Stimulated activated CD4-positive, alpha-beta T cell treated with anti-CD3 and anti-CD28 coated beads, Interleukin-4, amount 100 ng/mL, for 24 hours (primary cell): ENCODE measurements at places on chromosomes 3 and 15.

- no peak for DNase-seq
These were observed 284.1 kb upstream of the NR2E3 start for GRCh38 chr15:71526060-71526820.

GRCh38 chr15:36301947-36302346 lies 277.5 kb upstream of the CDIN1 start:
- DNase-seq = no peak

DNA sequence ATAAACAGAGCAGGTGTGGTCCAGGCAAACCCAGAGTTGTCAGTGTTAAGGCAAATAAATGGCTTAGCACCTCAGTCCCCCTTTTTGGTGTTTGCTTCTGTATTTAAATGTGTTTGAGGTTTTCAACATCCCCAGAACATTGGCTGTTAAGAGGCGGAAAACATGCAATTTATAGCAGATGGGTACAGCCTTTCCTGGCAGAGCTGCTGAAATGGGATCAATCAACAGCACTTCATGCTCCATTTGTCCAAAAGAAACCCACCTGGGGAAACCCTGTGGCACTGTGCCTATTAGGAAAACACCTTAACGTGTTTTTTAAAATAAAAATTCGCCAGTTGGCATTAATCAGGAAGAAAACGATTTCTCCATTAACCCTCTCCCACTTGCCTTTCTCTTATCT lies 135.4 kb downstream of the MCTP2 start:
- no peak for DNase-seq

DNA sequence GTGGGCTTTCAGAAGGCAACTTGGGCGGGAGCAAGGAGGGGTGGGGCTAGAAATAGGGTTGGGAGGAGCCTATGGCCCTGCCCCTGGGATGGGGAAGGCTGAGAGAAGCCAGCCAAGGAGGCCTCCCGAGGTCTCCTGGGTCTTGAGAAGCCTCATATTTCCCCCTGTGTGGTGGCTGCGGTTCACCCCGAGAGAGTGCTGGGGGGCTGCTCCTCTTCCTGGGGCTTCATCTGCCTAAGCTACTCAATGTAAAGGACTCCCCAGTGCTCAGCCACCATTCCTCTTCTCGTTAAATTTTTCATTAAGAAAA lies 174.3 kb downstream of the SMAD6 start:
- no peak for DNase-seq

DNA sequence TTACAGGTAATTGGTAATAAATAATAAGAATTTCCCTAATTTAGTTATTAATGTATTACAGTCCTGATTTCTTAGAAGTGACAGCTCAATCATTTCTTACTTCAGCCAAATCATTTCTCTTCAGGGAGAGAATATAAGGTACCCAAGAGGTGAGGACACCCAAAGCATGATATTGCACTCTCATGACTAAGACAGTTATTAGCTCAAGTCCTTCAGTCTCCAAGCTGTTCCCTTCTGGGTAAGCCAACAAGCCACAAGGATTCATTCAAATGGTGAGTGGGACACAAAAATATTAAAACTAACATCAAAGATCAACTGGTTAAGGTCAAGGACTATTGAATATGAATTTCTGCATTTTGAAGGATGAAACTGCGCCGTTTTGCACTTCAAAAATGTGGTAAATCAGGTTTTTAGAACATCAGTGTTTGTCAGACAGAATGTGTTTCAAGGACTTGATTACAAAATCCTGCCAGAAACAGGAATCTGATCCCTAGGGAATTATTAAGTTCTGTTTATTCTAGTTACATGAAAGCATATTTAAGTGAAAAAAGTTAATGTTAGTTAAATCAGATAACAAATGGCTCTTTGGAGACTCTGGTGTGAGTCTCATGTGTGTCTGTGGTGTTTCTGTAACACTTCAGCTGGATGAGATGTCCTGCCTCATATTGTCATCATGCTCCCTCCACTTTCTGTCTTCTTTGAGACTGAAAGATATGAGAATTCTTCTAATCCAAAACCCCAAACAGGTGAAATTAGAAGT lies 101.7 kb upstream of the COL8A1 start:
- no peak for DNase-seq

DNA sequence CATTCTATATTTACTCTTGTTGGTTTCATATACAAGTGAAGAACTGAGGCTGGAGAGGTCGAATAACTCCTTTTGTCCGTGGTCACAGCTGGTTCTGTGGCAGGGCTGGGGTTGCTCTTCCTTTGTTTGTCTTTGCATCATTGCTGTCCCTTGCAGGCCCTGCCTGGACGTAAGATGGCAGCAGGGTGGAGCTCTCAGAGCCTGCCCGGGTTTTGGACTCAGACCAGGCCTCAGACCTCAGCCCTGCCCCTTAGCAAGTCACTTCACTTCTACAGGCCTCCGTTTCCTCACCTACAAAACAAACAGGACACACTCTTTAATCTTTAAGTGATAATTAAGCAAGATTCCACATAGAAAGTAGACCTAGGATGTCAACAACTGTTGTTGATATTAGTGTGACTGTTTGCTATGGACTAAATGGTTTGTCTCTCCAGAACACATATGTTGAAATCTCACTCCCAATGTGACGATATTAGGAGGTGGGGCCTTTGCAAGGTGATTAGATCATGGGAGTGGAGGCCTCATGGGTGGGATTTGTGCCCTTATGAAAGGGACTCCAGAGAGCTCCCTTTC lies 65.6 kb upstream of the PLXNA1 start:
- DNase-seq = no peak

- DNase-seq = no peak
These were observed 206.7 kb upstream of the TBC1D5 start for GRCh38 chr3:17949101-17949500.

DNA sequence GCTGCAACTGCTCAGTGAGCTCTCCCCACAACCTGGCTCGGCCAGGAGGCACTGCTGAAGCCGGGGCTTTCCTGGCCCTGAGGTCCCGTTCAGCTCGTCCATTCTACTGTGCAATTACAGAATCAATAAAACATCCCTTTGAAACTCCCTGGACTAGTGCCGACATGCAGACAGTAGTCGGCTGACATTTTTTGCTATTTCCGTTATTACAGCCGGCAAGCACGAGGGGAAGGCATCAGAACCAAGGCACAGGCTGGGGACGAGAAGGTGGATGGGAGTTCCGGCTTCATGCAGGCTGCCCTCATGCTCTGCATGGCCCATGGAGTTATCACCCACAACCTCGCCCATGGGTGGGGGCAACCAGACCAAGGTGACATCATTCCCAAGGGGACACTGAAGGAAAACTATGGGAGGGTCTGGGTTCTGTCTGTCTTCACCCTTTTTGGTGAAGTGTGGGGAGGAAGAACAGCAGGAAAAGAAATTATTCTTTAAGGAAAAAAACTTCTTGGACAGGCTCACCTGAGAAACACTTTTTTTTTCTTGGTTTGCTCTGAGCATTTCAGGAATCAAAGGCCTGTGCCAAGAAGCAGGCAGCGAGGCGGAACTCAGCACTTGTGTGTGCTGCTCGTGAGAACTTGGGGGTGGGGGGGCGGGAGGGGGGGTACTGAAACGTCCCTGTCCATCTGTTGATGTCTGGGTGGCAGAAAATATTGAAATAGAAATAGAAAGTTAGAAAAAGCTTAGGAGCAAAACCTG lies 154.5 kb downstream of the FOXP1 start:
- peak; percentile 39 for DNase-seq

DNA sequence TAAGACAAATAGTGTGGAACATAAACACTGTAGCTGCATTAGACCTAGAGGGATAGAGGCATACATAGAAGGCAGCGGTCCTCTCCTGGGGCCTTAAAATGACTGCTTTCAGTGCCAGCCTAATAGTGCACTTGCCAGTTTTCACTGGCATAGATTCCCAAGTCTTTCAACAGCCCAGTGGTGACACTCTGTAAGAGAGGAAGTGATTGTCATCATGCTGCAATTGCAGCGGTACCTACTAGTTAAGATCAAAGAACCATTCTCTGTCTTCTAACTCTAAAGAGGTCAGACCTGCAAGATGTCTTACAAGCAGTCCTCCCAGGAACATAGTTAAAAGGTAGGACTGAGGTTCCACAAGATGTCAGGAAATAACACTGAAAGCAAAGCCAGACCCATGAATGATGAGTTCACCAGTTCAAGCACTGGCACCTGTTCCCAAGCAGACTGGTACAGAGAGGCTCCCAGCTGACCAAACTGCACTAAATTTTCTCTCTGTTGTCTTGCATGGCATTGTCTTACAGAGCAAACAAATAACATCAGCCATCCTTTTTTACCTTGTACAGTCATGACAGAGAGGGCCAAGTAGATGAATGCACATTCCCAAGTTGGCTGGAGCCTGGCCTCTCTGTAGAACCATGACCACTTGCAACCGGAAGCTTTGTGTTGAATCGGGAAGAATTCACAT lies 100.5 kb upstream of the SKOR1 start:
- no peak for DNase-seq

DNA sequence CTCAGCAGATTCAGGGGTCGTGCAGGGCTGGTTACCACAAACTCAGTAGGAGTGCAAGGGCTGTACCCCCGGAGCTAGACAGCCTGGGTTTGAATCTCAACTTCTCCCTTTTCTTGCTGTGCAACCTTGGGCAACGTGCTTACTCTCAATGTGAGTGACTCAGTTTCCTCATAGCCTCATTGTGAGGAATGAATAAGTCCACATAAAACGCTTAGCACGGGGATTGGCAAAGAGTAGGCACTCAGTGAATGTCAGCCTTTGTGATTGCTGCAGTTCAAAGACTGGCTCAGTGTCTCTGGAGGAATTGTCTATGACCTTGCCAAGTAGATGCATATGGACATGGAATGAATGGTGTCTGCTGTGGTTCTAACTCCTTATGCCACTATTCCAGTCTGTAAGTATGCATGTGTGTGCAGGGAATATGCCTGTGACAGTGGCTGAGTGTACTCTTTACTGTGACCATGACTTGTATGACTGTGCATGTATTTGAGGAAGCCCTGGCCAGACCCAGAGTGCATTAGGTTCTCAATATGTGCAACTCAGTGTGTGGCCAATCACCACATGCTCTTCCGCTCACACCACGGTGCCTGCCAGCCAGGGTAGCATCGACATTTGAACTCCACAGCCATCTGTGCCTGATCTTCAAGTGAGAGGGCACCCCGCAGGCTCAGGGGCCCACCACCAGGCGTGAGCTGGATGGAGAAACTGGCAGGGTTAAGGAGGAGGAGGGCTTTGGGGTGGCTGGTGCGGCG lies 900 bp upstream of the HYAL3 start:
- DNase-seq = no peak

DNA sequence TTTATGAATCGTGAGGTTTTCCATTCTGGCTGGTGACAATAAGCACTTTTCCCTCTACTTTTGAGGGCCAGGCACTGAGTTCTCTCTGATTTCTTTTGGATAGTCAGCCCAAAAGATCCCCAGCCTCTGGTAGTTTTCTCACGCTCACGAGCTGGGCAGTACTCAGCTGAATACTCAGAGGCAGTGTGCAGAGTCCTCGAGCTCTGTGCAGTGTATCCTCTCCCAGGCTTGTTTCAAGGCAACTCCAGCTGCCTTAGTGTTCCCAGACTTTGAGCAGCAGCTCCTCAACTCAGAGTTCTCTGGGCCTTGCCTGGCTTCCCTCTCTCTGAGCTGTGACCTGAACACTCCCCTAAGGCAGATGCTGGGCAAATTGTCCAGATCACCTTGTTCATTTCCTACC lies 59.1 kb upstream of the IQSEC1 start:
- no peak for DNase-seq

DNA sequence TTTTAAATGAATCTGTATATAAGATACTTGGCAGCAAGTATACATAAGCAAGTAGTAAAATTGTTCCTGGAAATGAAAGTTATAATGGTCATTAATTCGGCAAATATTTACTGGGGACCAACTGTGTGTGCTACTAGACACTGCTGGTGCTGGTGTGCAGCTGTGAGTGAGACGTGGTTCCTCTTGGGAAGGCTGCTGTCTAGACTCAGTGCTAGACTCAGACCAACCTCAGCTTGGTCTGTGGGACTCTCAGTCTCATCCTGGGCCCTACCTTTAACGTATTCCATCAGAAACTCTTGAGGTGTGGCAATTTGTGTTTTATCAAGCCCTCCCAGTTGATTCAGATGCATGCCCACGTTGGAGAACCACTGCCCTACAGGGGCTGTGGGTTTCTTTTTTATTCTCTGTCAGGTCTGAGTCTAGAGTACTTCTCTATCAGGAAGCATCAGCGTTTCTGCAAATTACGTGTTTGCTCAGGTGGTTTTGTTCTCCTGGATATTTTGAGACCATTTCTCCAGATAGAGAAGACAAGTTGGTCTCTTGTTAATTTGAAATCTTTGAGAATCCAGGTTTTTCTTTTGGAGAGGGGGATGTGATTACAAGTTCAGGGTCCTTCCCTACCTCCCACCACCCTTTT lies 6.8 kb downstream of the TLNRD1 start:
- DNase-seq = no peak

GRCh38 chr15:70617076-70617910 lies 146.1 kb downstream of the UACA start:
- DNase-seq = no peak

DNA sequence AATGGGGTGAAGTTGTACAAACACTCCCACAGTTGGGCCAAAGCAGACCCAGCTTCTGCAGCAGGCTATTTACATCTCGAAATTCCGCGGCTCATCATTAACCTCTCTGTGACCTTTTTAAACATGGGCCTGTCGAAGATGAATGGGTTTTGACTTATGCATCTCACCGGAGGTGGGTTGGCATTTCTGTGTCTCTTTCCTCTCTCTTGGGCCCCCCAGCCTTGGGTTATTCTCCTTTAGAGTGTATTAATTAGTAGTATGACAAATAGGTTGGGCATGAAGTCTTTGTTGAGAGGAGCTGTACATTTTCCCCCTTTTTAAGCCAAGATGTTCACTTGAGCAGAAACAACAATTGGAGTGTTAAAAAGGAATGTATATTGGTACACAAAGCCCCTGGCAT lies 9.8 kb downstream of the SMAD6 start:
- DNase-seq = no peak

DNA sequence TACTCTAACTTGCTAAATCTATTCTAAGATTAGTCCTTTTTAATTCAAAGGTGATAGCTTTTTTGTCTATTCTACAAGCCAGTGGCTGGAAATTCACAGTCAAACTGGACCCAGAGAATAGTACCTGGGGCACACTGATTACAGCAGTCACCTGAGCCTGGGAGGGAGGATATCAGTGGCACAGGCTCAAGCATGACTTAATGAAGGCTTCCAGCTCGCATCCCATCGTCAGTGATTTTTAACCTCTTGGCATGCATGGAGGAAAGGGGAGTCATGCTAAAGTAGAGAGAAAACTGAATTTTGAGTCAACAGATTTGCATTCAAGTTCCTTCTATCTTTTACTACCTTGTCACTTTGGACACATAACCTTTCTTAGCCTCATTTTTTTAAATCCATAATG lies 24.8 kb downstream of the GOLIM4 start:
- DNase-seq = no peak

DNA sequence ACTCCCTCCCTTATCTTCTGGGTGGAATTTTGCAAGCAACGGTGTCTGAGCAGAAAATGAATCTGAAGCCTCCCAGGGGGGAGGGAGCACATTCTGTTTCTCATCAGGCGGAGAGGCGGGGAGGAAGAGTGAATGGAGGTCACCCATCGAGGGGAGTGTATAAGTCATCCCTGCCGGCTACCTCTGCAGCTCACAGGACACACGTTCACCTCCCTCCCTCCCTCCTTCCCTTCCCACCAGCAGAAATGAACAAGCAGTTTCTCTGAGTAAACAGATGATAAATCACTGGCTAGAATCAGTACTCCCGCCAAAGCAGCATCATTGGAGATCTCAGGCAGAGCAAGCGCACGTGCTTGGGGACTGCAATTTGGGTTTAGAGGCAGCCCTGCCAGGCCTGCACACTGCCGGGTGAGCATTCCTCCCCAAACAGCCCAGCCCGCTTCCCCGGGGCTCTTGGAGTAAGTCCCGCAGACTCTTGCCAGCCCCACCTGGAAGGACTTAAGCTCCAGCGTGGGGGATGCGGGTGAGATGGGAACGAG lies 38.3 kb downstream of the CPN2 start:
- no peak for DNase-seq
